ENCODE measurements at places on chromosomes 4 and X.

DNA sequence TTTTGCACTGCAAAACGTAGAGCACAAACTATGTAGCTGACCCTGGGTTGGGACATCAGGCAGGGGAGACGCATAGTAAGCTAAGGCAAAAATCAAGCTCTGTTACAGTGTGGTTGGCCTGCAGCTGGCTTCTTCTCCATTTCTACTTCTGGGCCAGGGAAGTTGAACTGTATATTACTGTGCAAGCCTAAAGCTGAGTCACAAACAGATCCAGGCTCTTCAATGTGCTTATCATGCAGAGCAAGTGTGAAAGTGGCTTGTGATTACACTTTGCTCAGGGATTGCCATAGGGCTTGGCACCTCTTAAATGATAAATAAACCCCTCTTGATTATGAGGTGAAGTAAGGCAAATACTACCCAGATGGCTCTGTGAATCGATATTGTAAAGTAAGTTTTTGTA, 40.5 kb downstream of the CLDN34 start:
- no peak for DNase-seq

GRCh38 chr4:87012265-87012953, 77.6 kb downstream of the AFF1 start:
- no peak for DNase-seq

- no peak for DNase-seq
Measured at GRCh38 chr4:25676221-25676620, 20.6 kb downstream of the SLC34A2 start.

DNA sequence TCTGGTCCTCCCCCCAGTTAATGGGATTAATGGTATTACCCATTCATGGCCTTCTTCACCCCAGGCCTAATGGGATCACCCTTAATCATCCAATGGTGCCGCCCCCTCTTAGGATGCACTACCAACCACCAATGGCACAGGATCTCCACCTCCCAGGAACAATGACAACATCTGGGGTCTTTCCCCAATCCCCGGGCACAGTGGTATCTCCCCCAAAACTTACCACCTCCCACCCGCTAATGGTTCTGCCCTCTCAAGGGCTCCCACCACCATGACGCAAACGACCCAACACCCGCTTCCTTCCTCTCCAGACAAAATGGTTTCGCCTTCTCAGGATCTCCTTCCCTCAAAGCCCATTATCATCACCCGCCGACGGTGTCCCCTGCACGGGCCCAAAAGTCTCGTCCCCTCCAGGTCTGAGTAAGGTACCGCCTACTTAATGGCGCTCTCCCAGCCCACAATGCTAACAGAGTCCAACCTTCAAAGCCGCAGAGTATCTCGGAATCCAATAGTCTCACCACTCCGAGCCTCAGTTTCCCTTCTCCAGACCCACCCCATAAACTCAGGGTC, 458 bp downstream of the GRIPAP1 start:
- no peak for DNase-seq

DNA sequence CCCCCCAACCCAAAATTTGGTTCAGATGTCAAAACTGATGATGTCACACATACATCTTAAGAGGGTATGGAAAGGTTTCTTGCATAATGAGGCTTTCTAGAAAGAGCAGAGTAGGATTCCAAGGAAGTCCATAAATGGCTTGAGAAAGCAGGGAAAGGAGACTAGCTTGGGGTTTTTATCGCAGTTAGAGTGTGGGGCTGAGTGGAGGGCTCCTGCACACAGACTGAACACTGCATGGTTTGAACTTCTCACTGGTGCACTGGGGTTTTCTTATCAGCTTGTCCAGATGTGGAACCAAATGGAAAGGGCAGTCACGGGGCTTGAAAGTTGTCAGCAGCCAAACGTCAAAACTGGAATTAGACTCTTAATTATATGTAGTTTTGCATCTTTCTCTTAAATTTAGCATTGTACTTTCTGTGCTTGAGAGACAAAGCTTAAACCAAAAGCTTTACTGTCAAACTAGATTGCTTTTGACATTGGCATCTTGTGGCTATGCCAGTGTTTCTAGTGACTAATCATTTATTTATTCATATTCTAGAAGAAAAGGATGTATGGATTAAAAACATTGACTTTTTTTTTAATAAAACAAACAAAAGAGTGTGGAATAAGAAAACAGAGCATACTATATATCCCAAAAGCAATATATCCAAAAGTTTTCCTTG, 78.3 kb upstream of the STIM2 start:
- DNase-seq, result no peak

- DNase-seq, result no peak
Measured at GRCh38 chr4:144739511-144740033, 93.6 kb downstream of the HHIP start.

DNA sequence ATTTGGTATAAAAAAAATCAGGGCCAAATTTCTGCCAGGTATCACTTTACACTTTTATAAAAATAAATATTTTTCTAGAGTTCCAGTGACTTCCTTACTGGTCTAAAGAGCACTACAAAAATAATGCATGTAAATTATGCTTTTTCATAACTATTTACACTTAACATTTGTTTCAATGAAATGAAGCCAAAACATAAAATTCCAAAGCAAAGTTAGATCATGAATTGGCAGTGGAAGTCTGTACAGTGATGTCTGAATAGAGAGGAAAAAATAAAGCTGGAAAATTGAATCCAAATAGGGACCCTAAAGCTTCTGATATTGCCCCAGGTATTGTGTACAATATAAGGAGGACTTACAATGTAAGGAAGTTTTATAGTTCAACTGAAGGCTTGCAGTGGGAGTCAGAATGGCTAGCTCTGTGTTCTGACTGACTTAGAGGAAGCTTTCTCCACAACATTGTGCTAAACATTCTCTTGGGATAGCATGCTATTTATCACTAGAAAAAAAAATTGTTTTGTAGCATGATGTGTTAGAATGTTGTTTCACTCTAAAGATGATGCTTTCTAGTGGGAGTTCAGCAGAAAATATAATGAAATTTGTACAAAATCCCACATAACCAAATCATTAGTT, 288.2 kb upstream of the UGT8 start:
- DNase-seq, result no peak

DNA sequence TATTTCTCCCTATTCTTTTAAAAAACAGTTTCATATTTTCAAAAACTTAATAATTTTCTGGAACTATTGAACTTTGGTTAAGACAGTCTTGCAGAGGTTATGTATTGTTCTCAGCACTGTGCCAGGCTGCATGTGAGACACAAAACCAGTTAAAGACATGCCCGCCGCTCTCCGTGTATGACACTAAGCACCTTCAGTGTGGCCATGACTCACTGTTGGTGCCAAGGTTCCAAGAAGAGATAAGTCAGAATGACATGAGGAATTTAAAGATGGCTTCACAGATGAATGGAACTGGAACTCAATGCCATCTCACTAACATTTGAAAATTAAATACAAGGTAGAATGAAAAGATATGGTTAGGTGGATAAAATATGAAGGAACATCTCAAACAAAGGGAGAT, 525.5 kb upstream of the ZFP42 start:
- DNase-seq, result no peak

DNA sequence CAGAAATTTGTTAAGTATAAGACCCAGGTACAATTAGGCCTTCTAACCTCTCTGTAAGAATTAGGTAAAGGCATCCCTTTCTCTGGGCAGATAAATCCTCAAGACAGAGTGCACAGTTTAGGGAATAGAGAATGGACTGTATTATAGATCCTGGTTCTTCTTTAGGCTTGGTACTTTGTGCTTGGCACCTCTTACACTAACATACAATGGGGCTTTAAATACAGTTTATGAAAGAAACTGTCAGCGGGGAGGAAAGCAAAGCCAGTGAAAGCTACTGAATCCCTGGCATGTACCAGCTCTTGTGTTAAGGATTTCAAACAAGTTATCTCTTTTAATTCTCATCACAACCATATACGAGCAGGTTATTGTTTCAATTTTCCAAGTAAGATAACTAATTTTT, 1350.0 kb downstream of the ADGRL3 start:
- DNase-seq, result no peak

- DNase-seq, result no peak
Measured at GRCh38 chr4:85515701-85516100, 40.8 kb downstream of the ARHGAP24 start.

GRCh38 chr4:26204249-26204825, 116.5 kb upstream of the RBPJ start:
- no peak for DNase-seq

DNA sequence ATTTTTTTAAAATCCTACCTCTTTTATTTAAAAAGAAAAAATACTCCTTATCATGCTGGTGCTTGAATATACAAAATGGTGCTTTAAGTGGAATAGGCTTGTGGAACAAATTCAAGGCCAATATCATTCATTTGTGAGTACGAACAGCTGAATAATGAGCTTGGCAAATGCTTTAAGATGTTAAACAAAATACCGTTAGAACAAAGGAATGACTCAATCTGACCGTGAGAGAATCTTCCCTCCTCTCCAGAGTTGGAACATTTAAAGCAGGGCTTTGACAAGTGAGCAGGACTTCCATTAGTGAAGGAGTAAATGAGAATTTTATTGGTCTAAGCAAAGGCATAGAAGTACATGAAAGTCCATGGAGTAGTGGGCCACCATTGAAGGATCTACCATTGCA, 74.5 kb downstream of the DCLK2 start:
- DNase-seq, result no peak

DNA sequence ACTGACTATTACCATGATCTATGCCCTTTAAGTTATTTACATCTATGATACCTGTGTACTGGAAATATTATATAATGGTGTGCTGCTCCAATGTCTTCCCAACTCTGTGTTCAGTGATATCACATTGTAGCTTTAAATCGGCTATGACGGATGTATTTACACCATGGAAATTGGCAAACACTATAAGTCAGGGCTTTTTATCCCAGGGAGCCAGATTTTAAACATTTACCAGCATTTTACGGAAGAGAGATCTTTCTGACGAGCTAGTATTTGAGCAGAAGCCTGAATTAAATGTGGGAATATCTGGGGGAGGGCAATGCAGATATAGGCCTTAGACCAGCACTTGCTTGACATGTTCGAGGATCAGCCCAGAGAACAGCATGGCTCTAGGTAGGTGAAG, 7.7 kb upstream of the PGM2 start:
- DNase-seq, result no peak

- no peak for DNase-seq
Measured at GRCh38 chr4:53116954-53117353, 248.9 kb downstream of the SCFD2 start.

DNA sequence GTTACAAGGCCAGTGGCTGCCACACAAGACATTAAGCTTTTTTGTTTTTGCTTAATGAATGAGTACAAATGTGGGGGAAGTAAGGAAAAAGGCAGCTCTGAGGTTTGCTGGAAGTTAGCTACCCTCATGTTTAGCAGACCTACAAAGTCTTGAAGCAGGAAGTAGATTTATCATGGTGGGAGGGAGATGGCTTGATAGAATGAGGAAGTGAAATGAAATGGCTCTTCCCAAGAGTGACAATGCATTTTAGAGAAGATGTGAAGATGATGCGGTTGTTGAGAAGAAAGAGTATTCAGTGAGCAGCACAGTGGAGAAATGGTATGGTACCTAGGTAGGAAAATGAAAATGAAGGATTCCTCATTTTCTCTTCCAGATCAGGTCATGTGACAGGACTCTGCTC, 108.0 kb downstream of the SLIT2 start:
- no peak for DNase-seq

DNA sequence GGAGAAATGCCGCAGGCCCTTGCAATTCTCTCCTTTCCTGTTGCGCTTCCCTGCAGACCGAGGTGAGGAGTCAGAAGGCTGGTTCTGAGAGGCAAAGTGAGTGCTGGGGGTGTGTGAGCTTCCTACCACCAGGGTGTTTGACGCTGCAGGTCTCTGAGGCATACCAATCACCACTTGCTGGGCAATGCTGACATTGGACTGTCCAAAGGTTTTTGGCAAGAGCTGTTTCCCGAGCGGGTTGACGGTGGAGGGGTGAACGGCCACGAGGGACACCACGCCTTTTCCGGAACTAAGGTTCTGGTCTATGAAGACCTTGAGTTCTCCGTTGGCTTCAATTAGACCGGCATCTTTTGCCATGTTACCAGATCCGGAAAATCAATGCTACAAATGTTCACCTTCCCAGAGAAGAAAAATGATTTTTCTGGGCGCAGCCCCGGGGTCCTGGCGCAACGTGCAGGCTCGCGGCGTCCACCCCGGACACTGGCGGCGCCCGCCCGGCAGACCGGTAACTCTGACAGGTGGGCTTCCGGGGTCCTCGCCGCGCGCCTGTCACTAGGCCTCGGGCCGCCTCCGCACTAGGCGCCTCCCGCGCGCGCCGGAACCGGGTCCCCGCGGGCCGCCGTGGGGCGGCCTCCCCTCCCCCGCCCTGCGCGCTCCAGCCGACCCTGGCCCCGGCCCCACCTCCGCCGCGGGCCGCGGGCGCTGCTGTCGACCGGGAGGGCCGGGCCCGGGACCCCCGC, 44.9 kb upstream of the FAM47C start:
- no peak for DNase-seq

- DNase-seq, result no peak
Measured at GRCh38 chrX:126064901-126065541, 101.1 kb downstream of the DCAF12L2 start.

GRCh38 chr4:94743838-94744237, 13.9 kb upstream of the BMPR1B start:
- DNase-seq, result no peak

DNA sequence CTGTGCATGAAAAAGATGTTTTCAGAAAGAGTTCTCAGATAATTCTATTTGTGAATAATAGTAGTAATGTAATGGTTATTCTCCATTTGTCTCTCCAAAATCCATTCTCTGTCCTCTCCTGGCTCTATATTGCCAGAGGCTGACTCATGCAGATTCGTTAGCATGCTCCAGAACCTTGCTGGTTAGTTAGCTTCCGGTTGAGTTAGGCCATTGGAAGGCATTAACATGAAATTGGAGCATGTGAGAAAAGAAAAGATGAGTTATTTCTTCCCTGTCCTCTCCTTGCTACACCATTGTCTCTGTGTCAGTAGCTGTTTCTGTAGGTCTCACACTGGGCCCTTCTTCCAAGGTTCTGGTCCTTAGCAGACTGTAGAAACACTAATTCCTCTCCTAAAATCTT, 23.5 kb upstream of the PRDM8 start:
- DNase-seq, result no peak

DNA sequence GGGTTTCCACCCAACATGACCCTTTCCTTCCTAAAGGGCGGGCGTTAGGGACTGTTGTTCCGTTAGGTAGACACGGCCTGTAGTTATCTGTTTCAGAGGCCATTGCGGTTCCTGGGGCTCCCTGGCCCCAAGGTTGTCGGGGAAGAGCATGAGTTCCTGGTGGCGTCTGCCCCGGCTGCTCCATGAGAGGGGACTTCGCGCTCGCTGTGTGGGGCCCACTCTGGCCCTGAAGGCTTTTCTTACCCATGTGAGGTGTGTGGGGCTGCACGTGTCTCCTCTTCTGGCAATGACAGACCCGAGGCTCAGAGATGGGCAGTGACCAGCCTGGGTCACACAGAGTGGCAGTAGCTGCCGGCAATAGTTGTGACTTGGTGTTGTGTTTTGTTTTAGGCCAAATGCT, 9.1 kb downstream of the TADA2B start:
- DNase-seq, result no peak
